ENCODE measurements at places on chromosomes 11 and 22.

DNA sequence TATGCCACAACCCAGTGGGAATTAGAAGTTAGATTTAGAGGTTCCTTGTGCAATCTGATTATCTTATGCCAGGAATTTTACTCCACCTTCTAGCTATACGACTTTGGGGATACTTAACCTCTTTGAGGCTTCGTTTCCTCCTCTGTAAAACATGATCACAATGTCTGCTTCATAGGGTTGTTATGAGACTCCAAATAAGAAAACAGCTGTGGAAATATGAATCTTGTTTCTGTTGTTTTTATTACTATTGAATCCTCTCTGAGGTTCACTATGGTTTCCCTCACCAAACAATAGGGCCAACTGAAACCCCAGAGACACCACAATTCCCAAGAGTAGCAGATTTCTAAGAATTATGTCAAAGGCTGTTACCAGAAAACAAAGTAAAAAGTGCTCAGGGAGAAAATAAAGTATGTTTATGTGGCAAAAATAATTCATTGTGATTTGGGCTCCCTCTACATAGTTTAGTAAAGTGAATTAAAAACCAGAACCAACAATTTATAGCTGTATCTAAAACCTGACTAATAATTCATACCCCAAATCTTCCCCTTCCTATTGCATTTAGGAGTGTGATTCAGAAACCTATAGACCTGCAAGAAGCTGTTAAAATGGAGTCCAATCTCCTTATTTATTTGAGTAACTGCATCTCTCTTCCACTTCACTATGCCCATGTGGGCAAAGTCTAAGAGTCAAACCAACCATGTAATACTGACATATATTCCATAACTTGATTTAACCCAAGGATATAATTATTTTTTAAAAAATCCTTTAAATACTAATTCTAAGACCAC is 38.4 kb downstream of the AMBRA1 start:
- DNase-seq, result peak; percentile 80

DNA sequence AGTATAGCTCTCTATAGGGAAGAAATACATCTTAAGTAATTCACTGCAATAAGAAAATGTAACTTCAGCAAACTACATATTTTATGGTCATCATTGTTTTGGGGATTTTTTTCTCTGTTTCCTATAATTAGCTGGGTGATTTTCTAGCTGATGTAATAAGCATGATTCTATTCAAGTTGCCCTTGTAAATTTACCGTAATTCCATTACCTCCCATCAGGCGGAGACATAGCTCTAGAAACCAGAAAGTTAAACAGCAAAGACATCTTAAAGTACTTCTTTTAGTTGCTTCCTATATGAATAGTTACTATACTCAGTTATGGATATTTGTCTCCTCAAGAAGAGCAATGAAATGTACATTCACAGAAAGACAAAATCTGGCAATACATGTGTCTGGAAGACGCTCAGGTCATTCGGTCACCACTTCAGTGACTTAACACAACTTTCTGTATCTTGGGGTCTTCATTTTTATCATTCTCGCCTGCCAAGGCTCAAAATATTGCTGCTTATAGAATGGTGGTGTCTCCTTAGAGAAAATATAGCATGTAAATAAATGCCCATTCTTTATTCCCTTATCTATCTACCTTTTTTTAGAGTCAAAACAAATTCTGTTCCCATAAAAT is 239.9 kb upstream of the ZC3H12C start:
- peak; percentile 78 for DNase-seq

GRCh38 chr11:45655012-45655283 is 10.5 kb downstream of the CHST1 start:
- DNase-seq, result no peak

DNA sequence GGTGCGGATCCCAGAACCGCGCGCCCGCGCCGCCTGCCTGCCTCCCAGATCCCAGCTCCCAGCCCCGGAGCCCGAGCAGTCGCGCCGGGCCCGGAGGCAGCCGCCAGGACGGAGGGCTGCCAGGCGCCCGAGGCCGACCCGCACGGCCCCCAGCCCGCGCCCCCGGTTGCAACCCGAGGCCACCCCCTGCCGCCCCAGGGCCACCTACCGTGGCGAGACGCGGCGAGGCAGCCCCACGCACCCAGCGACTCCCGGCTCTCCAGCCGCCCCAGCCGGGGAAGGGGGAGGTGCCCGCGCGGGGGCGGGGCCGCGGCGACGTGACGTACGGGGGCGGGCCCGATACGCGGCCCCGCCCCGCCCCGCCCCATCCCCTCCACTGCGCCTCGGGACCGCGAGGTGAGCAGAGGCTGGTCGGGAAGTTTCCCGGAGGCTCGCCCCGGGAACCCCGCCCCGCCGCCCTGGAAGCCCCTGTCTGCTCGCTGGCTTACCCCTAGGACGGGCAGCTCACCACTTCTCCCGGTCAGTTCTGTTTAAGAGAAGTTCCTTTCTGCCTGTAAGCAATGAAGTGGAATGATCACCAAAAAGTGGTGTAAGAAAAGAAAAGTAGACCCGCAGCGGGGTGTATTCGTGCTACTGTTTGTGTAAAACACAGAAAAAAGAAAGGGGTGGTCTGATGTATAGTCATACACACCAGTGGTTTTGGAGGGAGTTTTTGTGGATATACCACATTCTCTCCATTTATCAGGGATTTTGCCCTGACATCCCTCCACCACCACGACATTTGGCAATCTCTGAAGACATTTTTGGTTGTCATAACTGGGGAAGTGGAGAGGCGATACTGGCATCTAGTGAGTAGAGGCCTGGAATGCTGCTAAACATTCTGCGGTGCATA is at the start of gene TPST2:
TSS of gene TPST2 (minus strand) at position 288 of the 892 bp plus-strand sequence. CDS start 48,502 bp downstream, outside the sequence.
- peak; percentile 79 for DNase-seq

DNA sequence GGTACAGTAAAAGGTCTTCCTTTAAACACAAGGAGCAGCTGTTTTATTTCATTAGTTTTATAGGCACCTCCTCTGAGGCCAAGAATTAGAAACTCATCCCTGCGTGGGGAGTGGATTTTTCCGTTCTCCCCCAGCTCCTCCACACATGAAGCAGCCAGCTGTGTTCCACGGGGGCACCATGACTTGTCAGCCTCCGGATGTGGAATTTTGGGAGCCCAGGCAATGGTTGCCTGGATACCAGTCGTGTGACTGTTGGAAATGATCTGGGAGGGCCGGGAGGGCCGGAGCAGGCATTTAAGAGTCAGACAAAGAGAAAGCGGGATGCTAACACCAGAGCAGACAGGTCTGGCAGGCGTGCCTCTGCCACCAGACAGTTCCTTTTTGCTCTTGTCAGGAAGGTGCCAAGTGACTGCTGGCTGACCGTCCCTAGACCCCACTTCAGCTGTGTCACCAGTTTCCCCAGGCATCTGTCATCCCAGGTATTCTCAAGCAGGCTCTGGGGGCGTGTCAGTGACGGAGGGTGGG is 15.9 kb upstream of the CDC42EP2 start:
- peak; percentile 99 for DNase-seq

GRCh38 chr22:30871391-30872284 is 96.9 kb downstream of the MORC2 start:
- no peak for DNase-seq

DNA sequence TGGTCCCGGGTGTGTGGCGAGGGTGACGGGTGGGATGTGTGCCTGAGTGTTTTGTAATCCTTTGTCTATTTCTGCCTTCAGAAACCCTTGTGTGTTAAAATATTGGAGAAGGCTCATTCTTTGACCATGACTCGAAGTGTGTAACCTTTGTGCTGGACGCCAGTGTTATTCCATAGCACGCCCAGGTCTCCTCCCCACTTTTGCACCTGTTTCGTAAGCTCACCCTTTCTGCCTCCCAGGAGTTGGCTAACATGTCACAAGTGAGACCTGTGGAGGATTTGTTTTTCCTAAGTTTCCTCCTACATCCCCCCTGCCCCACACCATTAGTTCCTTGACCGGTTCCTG is 382 bp downstream of the C11orf54 start:
- peak; percentile 87 for DNase-seq

GRCh38 chr11:6876914-6877313 is 489 bp downstream of the OR10A4 start:
- no peak for DNase-seq

- DNase-seq, result peak; percentile 51
These were observed at the start of gene AP5B1 for GRCh38 chr11:65780770-65781151. Gene AP5B1, minus strand, starts transcription at chr11:65780976. Its CDS starts 385 bp downstream, at chr11:65780591.

DNA sequence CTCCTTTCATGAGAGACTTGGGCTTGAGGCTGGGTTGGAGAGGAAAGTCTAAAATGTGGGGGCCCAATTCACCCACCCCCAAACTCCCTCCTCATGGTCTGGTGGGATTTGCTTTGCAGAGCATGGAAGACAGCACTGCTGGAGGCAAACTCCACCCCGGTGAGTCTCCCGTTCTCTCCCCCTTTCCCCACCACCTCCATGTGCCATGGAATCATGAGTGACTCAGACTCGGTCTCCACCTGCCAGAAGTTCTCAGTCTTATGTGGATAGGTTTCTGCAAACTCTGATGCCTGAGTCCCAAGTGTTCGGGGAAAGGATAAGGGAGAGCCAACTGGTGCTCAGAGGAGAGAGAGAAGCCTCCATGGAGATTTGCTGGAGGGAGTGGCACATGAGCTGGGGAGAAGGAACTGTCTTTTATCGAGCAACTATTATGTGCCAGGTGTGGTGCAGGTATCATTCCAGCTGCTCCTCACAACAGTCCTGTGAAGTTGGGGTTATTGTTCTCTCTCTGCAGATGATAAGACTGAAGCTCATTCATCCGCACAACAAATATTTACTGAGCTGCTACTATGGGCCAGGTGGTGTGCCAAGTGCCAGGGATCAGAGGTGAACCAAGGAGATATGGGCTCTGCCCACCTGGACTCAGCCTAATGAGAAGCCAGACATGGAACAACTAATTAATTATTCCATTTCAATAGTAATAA is 6.6 kb downstream of the PLEKHB1 start:
- no peak for DNase-seq

GRCh38 chr22:46247443-46247975 is 2.6 kb downstream of the CDPF1 start:
- DNase-seq, result no peak

- no peak for DNase-seq
These were observed 21.8 kb upstream of the SLC5A12 start for GRCh38 chr11:26743622-26744021.

GRCh38 chr11:75376175-75376574 is 23.1 kb upstream of the RPS3 start:
- DNase-seq, result no peak

- DNase-seq, result peak; percentile 12
These were observed 104.0 kb downstream of the SOX6 start for GRCh38 chr11:16252373-16252772.

DNA sequence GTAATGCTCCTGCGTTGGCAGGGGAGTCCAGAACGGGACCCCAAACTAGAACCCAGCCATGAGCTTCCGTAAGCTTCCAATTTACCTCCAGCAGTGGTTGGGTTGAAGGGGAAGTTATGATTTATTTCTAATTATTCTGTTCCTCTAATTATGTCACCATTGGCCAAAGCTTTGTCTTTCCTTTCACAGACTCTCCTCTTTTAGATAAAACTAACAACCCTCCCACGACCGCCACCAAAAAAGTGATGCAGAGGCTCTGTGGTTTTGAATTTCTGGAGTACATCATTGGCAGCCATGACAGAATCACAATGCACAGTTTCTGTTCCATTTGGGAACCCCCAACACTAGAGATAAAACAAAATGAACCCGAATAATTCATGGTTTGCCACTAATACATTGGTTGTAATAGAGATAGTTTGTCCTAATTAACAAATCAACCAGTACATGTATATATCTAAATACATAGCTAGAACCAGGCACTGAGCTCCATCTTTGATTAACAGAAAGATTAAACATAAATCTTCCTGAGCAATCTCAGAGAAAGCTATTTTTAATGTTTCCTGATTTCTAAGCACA is 64.3 kb downstream of the ETS1 start:
- no peak for DNase-seq

GRCh38 chr11:126385991-126386728 is 30.7 kb downstream of the ST3GAL4 start:
- no peak for DNase-seq

DNA sequence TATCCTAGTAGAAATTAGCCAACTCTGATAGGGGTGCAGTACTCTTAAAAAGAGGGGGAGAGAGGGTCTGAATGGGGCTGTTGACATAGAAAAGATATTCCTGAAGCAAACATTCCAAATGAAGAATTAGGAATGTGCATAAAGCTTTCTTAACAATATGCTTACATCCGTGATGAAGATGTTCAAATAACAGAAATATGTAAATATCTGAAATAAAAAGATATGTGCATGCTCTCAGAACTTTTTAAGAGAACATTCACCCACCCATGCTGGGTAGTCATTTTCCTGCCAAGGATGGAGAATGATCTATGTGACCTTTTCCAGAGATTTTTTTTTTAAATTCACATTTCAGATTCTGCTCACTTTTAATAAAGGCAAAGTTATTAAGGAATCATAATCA is 80.6 kb downstream of the GRIA4 start:
- DNase-seq, result no peak

DNA sequence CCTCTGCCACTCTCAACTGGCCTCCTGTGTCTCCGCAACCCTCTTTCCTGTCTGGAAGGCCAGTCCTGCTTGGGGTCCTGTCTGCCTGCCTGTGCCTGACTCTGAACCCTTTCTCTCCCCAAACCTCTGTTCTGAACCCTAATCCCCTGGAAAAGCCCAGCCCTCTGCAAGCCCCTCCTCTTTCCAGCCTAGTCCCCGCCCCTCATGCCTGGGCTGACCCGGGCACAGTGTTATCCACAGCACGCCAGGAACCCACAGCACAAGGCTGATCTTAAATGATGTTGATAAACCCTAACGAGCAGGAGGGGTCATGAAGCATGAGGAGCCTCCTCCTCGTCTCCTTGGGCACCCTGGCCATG is at the start of gene IFITM10:
TSS of gene IFITM10 (minus strand) at position 115 of the 359 bp plus-strand sequence. CDS start 153 bp downstream, outside the sequence.
- DNase-seq, result no peak

GRCh38 chr22:50723991-50724390 is 14.0 kb upstream of the ACR start:
- DNase-seq, result no peak

- no peak for DNase-seq
These were observed 19.5 kb downstream of the MYBPC3 start for GRCh38 chr11:47332791-47333525.

DNA sequence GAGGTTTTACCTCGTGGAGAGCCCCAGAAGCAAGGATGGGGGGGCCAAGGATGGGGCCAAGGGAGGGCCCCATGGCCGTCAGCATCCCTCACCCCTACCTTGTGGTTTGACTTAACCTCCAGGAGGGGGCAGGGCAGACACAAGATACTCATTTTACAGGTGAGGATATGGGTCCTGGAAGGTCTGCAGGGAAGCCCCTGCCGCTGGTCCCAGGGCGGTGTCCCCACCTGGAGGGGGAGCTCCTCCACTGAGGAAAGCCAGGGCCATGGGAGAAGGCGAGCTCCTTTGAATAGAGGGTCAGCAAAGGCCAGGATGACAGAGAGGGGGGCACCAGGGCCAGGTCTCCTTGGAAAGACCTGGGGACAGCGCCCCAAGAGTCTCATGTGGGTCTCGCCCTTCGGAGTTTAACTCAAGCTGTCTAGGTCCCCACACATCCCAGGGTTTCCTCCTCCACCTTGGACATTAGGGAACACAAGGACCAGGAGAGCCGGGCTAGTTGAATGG is 5.9 kb upstream of the ADORA2A start:
- DNase-seq, result no peak

GRCh38 chr11:128424851-128425285 is 162.5 kb downstream of the ETS1 start:
- DNase-seq, result peak; percentile 41
